ENCODE measurements at places on chromosomes 6 and 20.

GRCh38 chr20:20547221-20547875, 165.1 kb downstream of the RALGAPA2 start:
- peak; percentile 46 for DNase-seq

DNA sequence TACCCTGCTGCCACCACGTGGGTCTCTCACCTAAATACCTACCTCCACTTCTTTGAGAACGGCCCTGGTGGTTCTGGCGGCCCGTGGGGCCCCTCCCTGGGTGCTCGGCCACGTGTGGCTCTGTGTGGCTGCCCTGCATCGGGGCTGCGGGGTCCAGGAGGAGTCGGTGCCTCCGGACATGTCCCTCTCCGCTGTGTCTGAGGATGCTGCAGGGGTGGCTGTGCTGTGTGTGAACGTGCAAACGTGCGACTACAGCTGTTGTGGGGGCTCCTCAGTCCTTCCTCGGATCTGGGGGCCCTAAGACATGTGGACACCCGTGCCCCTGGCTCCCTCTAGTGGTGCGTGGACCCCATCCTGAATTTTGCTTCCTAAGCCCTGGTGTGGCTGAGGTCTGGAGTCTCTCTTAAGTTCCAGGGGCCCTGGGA, 691.8 kb downstream of the QKI start:
- peak; percentile 10 for DNase-seq

DNA sequence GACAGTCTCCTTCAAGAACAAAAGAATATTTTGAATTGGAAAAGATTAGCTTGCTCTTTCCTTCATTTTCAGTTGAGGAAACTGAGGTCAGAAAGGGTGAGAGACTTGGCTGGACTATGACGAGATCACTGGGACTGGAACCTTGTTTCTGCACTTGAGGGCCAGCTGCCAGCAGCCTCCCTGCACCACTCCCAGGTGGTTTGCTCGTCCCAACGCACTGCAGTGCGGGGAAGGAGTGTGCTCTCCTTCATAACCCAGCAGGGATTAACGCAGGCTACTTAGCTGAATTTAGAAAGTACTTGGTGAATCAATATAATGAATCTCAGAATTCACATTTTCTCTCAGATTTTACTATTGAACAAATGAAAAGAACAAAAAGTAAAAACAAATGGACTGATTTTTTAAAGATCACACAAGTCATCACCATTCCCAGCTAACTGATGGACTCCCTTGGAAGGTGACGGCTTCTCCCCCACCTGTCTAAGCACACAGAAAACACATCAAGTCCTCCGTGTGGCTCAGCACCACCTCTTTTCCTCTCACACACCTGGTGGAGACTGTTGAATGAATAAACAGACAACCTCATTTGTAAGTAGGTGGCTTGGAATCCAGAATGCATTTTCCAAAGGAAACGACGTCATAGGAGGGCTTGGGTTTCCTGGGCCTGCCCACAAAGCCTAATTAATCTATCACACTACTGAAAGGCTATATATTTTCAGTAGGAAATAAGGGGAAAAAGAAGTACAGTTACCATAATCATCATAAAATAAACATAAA, 121.0 kb downstream of the QRSL1 start:
- no peak for DNase-seq

GRCh38 chr6:128500749-128501600, 19.4 kb downstream of the PTPRK start:
- DNase-seq: no peak

DNA sequence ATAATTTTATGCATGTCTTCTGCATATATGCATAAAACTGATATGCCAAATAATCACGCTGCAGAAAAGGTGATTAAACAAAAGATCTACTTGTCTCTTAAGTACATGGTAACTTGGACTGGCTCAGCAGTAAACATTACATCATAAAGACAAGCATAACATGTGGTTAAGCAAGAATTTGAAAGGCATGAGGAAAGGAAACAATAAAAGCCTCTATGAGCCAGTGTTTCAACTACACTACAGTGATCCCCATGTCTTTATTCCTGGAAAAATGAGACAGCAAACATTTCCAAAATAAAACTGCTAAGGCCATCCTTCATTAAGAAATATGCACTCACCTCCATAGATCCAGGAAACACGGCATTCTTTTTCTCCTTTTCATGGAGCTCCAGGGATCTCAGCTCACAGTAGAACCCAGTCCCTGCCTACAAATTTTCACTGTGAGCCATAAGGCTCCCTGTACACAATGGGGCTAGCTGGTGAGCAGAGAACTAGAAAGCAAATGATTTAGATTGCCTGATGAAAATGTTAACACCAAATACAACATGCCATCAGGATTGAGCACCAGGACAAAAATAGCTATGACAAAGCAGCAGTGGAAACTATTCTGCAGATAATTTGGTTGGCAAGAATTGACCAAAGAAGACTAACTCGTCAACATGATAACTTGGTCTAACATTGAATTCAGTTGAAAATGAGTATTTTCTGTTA, 156.1 kb downstream of the COL21A1 start:
- DNase-seq: no peak

- no peak for DNase-seq
Observed at GRCh38 chr6:48917233-48917632, 545.8 kb downstream of the MMUT start.

GRCh38 chr6:155313602-155314091, 637 bp downstream of the TFB1M start:
- peak; percentile 28 for DNase-seq

DNA sequence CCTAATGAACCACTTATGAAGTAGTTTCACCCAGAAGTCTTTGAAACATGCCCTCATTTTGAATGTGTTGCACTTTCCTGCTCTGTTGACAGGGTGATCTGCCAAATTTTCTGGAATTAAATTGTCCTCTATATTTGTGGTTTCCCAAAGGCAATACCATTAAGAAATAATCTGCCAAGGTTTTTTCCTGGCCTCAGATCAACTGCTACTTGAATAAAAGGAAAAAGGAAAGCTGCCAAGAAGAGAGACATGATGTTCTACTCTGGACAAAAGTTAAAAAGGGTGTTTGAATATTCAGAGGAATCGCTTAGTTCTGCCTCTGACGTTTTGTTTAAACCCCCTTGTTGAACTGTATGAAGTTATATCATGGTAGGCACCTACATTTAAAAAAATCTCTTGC, 37.4 kb upstream of the ARMH2 start:
- DNase-seq: no peak

GRCh38 chr6:753486-753885, 60.5 kb upstream of the EXOC2 start:
- no peak for DNase-seq

DNA sequence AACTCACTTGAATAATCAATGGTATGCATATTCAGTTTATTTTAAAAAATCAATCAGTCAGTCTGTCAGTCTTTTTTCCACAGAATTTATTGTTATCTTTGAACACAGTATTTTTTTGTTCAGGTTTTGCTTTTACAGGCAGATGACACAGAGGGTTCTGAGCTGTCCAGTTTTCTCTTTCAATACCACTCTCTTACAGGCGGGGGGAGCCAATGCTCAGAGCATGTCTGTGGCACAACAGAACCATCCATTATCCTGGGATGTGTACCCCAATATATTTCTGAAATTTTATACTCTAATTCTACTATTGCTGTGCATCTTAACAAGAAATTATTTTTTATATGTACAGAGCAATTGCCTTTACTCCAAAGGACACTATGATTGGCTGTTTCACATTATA, 21.2 kb downstream of the ROS1 start:
- peak; percentile 6 for DNase-seq

- no peak for DNase-seq
Observed at GRCh38 chr6:152600022-152600421, 37.1 kb downstream of the SYNE1 start.

DNA sequence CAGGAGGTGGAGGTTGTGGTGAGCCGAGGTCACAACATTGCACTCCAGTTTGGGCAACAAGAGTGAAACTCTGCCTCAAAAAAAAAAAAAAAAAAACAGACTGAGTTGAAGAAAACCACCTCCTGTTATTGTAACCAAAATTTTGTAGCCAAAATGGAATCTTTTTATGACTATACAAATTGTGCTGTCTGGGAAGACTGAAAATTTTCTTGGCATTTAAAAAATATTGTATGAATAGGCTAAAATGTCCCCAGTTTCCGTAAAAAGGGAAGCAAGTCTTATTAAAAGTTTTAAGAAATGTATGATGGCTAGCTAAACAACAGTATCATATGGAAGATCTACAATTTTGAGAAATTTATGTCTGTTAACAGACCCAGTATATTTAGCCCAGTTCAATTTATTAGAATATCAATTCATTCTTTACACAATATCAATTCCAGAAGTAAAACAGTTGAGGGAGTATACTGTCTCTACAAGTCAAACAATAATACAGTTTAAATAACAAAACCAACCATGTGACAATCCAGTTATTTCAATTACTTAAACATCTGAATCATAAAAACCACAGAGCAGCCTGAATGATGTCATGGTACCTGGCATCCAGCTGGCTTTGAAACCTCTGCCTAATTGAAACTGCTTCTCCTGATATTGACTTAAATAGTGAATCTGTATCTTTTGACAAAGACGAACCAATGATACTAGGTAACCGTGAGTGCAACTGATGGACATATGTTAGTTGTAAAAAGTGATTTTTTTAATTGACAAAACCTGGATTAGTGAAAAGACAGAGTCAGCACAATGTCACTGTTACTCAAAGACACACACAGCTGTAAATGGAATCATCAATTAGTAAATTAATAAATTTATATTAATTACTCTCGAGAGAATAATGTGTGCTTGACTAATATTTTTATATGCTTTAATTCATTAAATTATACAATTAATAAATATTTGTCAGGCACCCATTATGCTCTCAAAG, 166.6 kb upstream of the MARCKS start:
- DNase-seq: peak; percentile 15

- no peak for DNase-seq
Observed at GRCh38 chr20:10659651-10660601, 13.9 kb downstream of the JAG1 start.

DNA sequence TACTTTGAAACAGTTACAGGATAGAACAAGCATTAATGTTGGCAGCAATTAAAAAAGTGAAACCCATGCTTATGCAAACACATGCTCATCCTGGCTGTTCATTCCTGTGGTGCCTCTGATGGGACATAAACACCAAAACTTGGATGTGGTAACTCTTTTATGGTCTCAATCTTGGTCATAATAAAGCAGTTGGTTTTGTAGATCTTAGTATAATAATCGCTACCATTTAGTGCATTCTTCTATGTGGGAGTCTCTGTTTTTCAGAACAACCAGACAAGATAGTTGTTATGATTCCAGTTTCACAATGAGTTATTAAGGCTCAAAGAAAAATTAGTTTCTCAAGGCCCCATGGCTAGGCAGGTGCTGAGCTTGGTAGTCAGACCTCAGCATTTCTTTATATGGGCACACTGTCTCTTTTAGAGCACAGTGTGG, 184.0 kb downstream of the UTRN start:
- peak; percentile 63 for DNase-seq

GRCh38 chr6:33312361-33313104, 1.3 kb downstream of the TAPBP start:
- DNase-seq: peak; percentile 86

DNA sequence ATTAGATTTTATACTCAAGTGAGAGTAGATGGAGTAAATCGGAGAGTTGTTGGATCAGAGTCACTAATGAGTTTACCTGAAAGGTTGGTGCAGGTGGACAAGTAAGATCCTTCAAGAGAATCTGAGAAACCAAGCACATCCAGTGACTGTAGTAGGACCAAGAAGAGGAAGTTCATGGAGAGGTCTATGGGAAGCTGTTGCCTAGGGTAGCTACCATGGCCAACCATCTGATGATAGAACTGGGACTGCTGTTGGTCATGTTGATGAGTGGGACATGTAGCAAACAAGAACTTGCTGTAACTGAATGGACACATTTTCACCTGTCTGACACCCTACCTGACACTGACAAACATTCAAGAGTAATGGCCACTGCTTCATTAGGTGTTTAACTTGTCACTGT, 11.3 kb upstream of the ADGB start:
- no peak for DNase-seq

DNA sequence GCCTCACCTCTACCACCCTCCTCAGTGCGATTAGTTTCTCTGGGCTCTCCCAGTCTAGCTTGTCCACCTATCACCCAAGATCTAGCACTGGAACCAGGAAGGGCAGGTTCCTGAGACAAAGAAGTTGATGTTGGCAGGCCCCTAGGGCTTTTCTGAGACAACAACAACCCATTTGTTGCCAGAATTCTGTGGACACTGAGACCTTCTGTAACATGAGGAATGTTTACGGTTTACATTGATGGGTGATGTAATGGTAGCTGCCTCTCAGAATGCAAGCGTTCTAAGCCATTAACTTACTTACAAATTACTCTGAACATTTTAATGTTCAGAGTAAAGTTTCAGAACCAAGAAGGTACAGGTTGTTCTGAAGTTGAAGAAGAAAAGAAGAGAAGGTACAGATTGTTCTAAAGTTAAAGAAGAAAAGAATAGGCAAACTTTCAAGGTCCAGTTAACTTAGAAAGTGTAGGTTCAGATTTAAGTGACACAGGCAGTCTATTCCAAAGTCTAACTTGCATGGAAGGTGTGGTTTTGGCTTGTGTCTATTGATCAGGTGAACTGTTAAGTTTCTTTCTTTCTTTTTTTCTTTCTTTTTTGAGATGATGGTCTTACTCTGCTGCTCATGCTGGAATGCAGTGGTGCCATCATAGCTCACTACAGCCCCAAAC, 3.7 kb upstream of the MED23 start:
- no peak for DNase-seq

- no peak for DNase-seq
Observed at GRCh38 chr20:19886661-19887288, 128.7 kb downstream of the RIN2 start.

GRCh38 chr6:1613688-1614447, 4.2 kb downstream of the FOXC1 start:
- no peak for DNase-seq

GRCh38 chr6:7106215-7106751, 1.5 kb upstream of the RREB1 start:
- no peak for DNase-seq

- DNase-seq: no peak
Observed at GRCh38 chr20:12835999-12836398, 172.8 kb upstream of the SPTLC3 start.

GRCh38 chr6:30557683-30557981, 537 bp downstream of the PRR3 start:
- no peak for DNase-seq

- DNase-seq: no peak
Observed at GRCh38 chr20:32429343-32429742, 71.2 kb downstream of the ASXL1 start.

GRCh38 chr6:36820700-36821580, 18.3 kb downstream of the CPNE5 start:
- DNase-seq: no peak

GRCh38 chr20:2346188-2346587, 34.5 kb upstream of the TGM6 start:
- no peak for DNase-seq

- DNase-seq: no peak
Observed at GRCh38 chr6:158938811-158939254, 61.2 kb downstream of the RSPH3 start.

GRCh38 chr20:51027035-51027795, 4.3 kb upstream of the KCNG1 start:
- DNase-seq: no peak

- peak; percentile 39 for DNase-seq
Observed at GRCh38 chr6:7282097-7282906, 30.7 kb downstream of the SSR1 start.
